ENCODE measurements at places on chromosomes 7 and 10.

DNA sequence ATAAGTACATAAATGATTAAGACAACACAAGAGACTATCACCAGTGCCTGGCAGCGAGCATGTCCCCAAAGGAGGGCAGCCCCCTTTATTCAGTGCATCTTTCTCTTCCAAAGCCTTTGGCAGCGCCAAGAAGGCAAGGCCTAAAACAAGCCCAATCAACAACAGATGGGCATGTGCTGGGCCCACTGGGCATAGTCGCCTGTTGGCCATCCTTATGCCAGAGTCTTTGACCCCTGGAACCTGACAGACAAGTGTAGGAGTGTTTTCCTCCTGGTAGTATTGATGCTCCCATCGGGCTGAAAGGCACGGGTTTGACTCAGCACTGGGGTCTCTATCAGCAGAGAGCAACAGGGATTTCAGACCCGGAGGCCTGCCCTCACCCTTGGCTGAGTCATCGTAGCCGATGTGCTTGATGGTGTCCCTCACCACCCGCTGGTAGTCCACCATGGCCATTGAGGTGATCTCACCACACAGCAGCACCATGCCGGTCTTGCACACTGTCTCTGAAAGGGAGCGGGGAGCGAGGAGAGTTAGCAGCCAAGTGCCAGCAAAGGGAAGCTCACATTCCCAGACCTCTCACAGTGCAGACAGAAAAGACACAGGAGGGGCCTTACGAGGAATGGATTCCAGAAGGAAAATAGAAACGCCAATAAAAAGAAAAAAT is 5.8 kb downstream of the MAT1A start:
- no peak for DNase-seq

DNA sequence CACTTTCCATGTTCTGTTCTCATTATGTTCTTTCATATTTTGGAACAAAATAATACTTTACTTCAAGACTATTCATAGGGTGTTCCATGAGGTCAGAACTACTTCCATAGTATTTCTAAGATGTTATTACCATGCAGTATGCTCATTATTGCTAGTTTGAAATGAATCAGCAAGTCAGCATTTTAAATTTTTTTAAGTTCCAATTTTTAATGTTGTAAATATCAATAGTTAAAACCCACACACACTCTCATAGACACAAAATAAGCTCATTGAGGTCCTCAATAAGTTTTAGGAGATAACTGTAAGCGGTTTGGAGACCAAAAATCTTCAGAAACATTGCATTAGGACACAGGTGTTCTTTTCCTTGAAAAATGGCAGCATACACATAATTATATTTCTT is 550.7 kb downstream of the AUTS2 start:
- DNase-seq = no peak

DNA sequence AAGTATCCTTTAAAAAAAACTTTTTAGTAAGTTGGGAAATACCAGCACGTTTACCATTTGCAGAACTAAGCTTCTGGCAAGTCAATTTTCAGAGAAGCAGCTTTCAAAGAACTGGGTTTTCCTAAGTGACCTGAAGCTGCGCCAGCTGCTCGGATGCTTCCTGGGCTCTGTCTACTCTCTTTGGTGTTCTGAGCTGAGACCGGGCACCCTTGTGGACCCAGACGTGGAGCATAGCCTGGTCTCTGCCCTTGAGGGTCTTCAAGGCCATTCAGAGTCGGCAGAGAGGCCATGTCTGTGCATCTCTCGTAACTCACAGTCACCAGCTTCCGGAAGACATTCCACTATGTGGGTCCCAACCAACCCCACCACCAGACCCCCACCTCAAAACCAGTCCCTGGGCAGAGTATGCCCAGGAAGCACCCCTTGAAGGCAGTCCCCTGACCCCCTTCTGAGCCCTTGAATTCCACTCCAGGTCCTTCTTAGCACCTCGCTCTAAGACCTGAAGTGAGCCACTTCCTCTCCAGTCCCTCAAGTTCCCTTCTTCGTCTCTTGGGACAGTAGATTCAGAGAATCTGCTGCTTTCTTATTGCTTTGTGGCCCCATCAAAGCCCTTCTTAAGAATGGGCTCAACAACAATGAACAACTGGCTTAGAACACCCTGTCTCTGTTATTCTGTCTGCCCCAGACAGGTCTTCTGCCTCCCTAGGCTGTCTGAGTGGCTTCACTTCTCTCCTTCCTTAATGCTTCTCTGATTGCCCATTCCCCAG is 8.5 kb downstream of the CALML5 start:
- DNase-seq = no peak

DNA sequence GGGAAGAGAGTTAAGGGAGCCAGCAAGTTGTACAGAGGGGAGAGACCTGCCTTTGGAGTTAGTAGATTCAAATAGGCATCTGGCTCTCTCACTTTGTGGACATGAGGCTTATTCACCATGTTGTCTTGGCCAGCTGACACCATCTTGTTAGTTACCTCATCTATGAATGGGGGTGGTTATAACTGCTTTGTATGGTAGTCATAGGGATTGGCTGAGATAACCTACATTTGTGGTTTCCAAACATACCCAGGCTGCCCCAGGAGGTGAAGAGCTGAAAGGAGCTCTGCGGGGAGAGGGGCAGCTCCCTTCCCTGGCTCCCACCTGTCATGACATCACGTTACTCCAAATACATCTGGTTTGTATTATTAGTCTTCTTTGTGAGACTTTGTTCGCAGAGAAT is 393.3 kb upstream of the AUTS2 start:
- DNase-seq = no peak

- no peak for DNase-seq
Measured at GRCh38 chr10:42988517-42989395, 88.1 kb upstream of the RET start.

- DNase-seq = no peak
Measured at GRCh38 chr7:124818807-124819206, 53.2 kb upstream of the GPR37 start.

DNA sequence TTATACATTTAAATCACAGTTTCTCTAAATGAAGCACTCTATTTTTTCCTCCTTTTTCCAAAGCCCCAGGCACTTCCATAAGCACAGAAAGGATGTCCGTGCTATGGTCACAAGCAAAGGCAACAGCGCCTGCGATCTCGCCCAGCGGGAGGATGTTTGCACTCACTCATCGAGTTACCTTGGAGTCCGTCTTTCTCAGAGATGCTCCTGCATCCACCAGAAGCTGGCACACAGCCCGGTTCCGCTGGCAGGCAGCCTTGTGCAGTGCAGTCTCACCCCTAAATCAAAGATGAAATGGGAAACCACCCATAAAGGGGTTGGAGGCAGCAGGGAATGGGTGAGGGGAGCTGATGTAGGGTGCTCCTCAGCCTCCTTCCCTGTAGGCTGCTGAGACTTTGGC is 51.9 kb upstream of the PTN start:
- DNase-seq = no peak

GRCh38 chr7:139602143-139602722 is 78.7 kb downstream of the CLEC2L start:
- no peak for DNase-seq

DNA sequence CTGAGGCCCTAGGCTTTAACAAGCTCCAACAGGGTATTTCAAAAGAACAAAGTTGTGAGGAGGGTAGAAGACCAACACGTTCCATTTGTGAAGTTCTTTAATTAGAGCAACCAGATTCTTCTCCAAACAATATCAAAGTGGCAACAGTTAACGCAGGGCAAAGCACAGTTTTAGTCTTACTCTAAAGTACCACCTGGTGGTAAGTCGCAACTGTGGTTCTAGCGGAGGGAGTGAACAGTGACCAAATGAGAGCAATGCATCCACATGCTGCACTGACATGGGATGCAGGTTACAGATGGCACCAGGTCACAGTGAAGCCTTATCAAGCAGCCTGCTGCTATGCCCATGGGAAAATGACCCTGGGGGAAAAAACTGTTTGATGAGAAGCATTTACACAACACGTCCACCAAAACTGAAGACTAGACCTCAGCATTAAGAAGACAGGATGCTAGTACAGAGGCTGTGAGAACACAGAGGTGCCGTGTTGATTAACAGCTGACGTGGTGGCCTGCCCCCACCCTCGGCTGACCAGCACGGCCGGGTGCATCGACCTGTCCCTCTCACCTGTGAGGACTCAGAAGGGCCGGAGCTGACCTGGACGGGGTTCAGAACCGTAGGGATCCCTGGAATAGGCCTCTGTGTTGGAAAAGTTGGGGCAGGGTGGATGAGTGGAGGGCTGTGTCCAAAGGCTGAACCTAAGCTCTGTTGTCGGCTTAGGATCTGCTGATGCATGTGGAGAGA is 211.2 kb downstream of the GLI3 start:
- DNase-seq = no peak

DNA sequence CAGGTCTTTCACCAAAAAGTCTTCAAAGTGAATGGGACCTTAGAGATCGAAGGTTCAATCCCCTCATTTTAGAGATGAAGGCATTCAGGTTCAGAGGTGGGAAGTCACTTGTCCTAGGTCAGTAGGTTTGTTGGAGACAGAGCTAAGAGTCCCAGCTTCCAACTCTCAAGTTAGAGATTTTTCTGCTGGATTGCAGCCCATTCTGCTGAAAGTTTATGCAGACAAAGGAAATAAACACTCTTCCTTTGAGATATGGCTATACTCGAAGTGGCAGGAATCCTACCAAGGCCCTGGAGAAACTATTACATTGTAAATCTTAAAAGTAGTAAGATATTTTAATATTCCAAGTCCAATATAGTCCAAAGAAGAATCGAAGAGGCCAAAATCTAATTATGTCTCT is 64.4 kb downstream of the LYZL1 start:
- DNase-seq = no peak

DNA sequence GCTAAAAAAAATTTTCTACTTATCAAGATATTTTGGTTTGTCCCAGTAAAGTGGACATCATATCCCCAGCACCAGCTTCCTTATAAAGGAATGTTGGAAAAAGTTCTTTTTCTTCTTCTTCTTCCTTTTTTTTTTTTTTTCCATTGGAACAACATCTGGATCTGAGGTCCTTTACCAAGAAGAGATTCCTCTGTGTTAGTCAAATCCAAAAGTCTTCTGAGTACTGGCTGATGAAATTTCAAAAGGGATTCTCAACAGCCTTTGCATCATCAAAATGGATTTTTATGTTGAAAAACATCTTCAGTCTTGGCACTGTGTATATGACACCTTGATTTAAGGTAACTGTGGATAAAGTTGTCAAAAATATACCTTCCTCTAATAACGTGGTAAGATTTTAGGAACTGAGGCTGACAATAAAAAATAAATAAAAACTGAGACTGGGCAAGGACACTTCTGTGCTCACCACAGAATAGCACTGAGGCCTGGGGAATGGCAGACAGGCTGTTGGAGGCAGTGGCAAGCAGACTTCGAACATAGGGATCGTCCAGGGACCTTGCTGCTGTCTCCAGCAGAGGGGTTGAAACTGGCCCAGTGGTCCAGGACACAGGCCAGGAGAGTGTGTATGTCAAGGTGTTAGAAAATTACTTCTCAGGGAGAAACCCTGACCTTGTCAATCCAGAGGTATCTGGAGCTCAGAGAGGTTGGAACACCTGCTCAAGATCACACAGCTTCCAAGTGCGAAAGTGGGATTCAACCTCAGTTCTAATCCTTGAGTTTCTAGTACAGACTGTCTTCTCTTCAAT is 130.4 kb downstream of the PTPN20 start:
- no peak for DNase-seq

DNA sequence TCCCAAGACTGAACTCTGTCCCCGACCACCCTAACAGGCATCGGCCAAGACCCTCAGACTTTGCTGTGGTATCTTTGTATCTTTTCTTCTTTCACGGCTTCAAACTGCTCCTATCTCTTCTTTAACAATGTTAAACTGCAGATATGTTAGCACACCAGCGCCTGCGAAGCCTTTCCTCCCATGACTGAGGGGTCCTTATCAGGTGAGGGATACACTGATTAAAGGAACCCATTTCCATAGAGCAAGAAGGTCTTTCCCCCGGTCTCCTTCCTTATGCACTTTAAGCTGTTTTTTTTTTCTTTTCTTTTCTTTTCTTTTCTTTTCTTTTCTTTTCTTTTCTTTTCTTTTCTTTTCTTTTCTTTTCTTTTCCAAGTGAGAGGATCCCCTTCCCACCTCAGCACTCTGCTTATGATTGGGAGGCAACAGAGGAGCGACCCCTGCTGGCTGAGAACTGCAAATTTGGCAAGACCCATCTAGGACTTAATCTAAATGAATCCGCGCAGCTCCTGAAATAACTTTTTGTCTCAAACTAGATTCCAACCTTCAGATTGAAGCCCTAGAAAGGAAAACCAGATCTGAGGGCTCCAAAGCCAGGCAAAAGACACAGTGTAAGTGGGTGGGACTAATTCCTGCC is 109.9 kb downstream of the ITGB8 start:
- DNase-seq = peak; percentile 12

DNA sequence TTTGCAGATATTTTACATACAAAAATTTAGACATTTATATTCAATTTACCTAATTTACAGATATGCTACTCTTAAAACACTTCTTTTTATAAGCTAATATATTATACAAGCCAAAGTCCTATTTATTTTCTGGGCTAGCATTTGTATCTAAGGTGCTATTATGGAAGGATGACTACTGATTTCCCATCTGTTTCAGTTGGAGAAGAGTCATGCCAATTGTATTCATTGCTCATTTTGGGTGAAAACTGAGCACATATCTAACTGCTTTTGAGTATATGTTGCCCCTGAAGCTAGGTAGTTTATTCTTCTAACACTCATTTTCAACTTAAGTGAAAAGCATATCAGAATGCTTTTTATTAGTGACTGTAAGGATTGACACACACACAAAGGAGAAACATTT is 172.9 kb downstream of the CDK14 start:
- DNase-seq = no peak

DNA sequence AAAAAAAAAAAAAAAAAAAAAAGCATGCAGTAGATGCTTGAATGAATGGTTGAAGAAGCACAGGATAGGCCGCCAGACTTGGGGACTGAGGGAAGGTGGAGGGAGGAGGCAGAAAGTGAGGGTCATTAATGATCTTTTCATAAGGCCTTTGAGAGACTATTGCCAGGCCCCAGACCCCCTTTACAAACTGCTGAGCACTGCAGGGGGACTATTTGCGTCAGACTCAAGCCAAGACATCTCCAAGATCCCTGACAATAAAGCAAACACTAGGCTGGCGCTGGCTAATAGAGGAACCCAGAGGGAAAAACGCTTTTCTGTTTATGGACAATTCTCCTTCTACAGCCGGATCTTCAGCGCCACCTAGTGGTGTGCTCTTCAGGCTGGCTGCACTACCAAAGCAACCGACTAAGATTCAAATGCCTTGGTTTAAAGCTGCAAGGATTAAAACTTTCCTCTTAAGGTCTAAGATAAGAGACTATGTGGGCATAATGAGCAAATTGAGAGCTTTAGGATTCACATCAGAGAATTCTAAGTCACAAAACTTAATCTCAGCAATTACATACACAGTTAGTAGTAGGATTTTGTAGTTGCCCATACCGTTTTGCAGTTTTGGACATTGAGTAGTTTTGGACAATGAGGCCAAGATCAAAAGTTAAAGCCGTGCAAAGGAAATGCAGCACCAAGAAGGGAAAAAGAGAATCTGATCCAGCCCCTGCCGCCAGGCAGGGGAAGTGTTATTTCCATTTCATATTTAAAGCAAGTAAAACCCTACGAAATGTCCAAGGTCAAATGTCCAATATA is 17.9 kb upstream of the AGK start:
- DNase-seq = peak; percentile 44

DNA sequence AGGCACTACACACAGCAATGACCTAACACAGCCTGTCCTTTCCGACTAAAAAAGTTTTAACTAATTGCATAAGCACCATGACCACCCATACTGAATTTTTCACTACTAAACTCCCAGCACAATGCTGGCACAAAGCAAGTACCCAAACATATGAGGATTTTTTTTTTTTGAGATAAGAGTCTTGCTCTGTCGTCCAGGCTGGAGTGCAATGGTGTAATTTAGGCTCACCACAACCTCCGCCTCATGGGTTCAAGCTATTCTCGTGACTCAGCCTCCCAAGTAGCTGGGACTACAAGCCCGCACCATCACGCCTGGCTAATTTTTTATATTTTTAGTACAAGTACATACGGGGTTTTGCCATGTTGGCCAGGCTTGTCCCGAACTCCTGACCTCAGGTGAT is 5.1 kb downstream of the UBE2H start:
- no peak for DNase-seq

Data from glomerular endothelial cell (primary cell).